Neural cell (in vitro differentiated cells): ENCODE measurements at places on chromosomes 3 and 15. TPM values are rescaled to one million over a fixed set of nuclear protein-coding genes. Genes with fewer than 3 reads are reported as not detected.

NME9 gene
- 17.4 and 40.3 TPM in 2 replicates for polyA plus RNA-seq

RAD51 gene
- 0.22 TPM in 1 of 2 replicates, not detected in the other for polyA plus RNA-seq

FAM3D gene
- polyA plus RNA-seq = not detected in 2 replicates

ETV5 gene
- 0.30 and 6.1 TPM in 2 replicates for polyA plus RNA-seq

C3orf18 gene
- polyA plus RNA-seq = 24.5 and 39.9 TPM in 2 replicates
